Kidney (tissue), 22 donors: ENCODE measurements at places on chromosomes 7 and 10.
A peak's percentile ranks its signal among the peaks of the same experiment; 100 is the strongest.

- no peak for DNase-seq
Measured at GRCh38 chr7:20998309-20998708, 211.6 kb upstream of the SP8 start.

DNA sequence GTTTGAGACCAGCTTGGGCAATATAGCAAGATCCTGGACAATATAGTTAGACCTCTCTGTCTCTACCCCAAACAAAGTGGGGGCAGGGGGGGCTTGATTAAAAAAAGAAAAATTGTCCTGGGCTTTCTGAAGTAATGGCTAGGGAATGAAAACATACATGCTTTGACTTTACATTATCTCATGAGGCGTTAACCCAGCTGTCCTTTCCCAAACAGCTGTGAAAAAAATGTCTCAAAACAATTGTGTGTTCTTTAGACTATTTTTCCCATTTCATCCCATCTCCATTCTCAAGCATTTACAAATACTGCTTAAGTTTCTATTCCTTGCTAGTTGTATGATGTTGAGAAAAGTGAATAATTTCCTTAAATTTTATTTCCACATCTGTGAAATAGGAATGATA is 27.0 kb upstream of the CDK13 start:
- no peak for DNase-seq

DNA sequence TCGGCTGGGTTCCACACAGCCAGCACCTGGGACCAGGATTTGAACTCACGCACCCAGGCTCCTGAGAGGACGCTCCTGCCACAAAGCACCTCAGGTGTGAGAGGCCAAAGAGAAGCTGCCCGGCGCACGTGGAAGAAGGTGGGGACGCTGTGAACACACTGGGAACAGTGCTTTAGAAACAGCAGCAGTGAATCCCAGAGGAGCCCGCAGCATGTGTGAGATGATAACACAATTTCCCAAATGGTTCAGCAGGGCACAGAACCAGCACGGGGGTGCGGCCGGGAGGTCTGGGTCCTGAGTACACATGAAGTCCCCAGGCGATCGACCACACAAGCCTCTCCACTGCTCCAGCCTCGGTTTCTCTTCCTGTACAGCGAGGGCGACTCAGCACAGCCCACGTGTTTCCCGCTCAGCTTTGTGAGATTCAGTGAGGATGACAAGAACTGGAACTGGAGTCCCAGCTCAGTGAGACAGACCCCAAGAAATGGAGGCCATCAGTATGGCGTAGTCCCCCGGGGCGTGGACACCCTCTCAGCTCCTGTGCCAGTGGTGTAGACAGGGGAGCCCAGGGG is 188.3 kb downstream of the MAD1L1 start:
- DNase-seq = no peak

DNA sequence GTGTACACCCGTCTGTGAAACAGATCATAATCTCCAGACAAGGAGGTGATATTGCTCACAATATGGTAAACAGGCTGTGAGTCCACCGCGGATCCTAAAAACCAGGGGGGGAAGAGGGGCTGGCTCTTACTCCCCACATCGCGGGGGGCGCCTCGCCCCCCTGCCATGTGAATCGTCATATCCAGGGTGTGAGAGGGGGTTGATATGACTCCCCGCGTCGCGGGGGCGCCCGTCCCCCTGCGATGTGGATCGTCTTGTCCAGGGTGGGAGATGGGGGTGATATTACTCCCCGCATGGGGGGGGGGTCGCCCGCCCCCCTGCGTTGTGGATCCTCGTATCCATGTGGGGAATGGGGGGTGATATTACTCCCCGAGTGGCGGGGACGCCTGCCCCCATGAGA is 30.9 kb downstream of the OCM2 start:
- no peak for DNase-seq

GRCh38 chr10:61952028-61952674 is 50.7 kb downstream of the ARID5B start:
- DNase-seq = no peak

- DNase-seq = no peak
Measured at GRCh38 chr7:16833373-16833772, 28.6 kb upstream of the AGR2 start.

DNA sequence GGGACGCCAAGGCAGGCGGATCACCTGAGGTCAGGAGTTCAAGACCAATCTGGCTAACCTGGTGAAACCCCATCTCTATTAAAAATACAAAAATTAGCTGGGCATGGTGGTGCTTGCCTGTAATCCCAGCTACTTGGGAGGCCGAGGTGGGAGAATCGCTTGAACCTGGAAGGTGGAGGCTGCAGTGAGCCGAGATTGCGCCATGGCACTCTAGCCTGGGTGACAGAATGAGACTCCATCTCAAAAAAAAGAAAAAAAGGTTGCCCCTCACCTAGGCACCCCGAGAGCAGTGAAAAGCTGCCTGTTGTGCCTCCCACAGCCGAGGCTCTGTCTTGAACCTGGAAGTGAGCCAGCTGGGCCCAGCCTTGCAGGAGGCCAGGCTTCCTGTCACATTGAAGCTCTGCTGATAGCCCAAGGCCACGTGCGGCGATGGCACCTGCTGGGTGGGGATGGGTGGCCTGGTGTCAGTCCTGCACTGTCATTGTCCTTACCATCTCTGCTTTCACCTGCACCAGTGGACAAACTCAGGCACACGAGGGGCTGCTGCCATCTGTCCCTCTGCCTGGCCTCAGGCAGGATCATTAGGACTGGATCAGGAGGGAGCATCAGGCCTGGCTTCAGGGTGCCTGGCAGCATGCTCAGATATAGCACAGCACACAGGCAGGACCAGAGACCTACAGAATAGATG is 37.8 kb downstream of the DNAJB12 start:
- DNase-seq = no peak

- DNase-seq = no peak
Measured at GRCh38 chr10:32266566-32266965, 80.4 kb downstream of the EPC1 start.

DNA sequence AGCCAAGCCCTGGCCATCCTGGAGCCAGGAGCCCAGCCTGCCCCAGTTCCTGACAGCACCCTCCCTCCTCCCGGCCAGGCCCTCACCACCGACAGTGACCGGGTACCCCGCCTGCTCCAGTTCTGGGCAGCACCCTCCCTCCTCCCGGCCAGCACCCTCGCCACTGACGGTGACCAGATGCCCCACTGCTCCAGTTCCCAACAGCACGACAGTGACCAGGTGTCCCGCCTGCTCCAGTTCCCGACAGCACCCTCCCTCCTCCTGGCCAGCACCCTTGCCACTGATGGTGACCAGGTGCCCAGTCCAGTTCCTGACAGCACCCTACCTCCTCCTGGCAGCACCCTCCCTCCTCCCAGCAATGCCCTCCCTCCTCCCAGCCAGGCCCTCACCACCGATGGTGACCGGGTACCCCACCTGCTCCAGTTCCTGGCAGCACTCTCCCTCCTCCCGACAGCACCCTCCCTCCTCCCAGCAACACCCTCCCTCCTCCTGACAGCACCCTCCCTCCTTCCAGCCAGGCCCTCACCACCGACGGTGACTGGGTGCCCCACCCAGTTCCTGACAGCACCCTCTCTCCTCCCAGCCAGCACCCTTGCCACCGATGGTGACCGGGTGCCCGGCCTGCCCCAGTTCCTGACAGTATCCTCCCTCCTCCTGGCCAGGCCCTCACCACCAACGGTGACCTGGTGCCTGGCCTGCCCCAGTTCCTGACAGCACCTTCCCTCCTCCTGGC is 40.3 kb downstream of the VIPR2 start:
- no peak for DNase-seq

DNA sequence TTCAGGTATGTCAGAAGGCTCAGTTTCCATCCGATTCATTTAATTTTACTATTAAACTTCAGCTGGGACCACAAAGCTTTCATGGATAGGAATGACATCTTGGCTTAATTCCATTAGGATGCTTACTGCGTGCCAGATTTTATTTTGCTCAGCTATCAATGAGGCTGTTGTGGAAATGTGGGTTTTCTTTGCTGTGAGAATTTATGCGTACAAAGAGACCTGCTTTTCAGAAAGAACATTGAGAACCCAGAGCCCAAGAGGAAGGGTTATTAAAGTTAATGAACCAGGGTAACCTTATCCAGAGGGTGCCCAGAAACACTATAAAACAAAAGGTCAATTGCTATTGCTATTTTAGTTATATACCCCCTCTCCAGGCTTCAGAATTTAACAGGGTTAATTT is 98.3 kb downstream of the MKLN1 start:
- DNase-seq = peak; percentile 22

- DNase-seq = no peak
Measured at GRCh38 chr10:78524941-78525340, 491.3 kb downstream of the RPS24 start.

DNA sequence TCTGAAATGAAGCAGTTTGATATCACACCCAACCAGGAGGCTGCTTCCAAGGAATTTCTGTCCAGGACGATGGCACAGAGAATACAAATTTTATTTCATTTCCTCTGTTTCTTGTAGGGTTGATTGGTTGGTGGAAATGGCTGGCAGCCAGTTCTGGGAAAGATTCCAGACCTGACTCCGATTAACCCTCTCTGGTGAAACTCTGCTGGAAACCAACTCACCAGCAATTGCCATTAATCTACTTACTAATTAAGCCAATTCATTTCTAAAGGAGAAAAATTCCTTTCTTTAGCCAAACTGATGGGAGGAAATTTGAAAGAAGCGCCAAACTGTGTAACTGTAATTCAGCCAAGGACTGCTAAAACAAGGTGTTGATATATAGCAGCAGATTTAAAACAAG is 10.7 kb downstream of the PTF1A start:
- no peak for DNase-seq

- DNase-seq = peak; percentile 46
Measured at GRCh38 chr10:124706462-124707143, 37.6 kb downstream of the FAM53B start.

DNA sequence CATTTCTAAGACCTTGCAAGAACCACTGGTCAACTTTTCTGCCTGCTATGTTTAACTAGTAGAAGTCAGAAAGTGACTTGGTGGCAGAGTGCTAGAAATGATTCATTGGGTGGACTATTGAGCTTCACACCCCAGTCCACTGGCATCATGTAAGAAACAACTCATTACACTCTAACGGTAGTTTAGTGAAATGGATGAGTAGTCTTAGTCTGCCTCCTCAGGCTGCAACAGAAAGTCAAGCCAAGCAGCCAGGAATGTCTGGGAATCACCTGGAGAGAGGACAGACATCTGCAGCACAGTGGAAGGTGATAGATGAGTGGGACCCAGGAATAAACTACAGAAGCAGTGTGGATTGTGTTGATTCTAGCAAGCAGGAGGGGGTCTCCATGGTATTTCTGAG is 125.4 kb downstream of the AUTS2 start:
- peak; percentile 26 for DNase-seq

- no peak for DNase-seq
Measured at GRCh38 chr7:141012696-141013344, 1.9 kb downstream of the MRPS33 start.

GRCh38 chr10:15140698-15141097 is 27.8 kb downstream of the NMT2 start:
- DNase-seq = no peak

DNA sequence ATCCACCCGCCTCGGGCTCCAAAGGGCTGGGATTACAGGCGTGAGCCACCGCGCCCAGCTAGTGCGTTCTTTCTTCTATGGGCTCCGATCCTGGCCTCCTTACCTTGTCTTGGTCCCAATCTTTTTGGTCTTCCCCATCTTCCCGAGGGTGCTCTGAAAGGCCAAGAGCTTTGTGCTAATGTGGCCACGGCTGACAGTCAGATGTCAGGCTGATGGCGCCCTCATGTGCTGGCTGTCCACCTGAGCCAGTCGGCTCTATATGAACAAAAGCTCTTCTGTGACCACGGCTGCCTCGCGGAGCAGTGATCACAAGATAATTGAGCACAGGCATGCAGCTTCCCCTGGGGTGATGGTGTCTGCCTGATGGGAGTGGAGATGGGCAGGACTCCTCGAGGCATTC is 11.0 kb upstream of the AHCYL2 start:
- DNase-seq = peak; percentile 35

- no peak for DNase-seq
Measured at GRCh38 chr10:11145495-11145855, 127.8 kb downstream of the CELF2 start.

DNA sequence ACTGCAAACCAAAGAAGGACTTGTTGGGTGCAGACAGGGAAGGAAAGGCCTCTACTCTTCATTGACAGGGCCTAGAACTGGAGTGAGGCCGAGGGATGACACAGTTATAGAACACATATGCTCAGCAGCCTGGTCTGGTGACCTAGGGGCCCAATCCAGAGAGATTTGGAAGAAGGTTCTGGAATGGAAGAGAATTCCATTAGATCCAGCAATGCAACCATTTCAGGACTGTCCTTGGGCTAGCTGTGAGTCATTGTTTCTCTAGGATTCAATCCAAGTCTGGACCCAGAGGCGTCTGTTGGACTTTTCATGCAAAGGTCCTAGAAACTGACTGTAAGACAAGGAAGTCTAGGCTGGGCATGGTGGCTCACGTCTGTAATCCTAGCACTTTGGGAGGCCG is 59.2 kb downstream of the WIPF3 start:
- no peak for DNase-seq

- no peak for DNase-seq
Measured at GRCh38 chr7:26060733-26061677, 91.0 kb upstream of the NFE2L3 start.

DNA sequence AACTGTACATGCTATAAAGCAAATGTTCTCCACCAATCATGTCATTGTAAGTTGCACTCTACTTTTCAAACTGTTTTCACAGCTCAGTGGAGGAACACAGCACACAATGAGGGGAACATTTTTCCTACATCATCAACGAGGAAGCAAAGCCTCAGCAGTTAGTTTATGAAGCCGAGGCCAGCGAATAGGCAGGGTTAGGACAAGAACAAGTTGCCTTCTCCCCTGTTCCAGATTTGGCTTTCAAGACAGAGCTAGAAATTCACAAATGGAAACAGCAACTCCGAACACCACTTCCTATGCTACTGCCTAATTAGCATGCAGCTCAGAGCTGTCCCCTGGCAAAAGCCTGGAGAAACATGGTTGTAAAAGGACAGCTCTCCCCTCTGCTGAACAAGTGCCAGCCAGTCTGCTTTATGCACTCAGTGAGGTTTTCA is 19.8 kb downstream of the ITGB8 start:
- DNase-seq = peak; percentile 55

DNA sequence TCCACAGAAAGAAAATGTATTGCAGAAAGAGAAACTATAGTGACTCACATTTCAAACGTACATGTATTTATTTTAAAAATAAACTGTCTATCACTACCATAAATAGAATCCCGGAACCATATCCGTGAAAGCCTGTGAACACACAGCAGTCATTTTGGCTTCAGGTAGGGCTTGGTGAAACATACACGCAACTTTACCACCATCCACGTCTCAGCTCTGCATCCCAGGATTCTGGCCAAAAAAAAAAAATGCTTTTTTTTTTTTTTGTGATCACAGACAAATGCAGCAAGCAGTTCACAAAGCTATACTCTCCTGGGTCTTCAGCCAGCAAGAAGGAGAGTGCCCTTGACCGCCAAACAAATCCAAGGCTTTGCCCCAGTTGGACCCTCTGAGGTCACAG is 56.8 kb upstream of the OCM2 start:
- DNase-seq = no peak
